Activated CD8-positive, alpha-beta T cell treated with anti-CD3 and anti-CD28 coated beads for 36 hours (primary cell): ENCODE measurements at places on chromosomes 4 and X.
A peak's percentile ranks its signal among the peaks of the same experiment; 100 is the strongest.

- DNase-seq, result no peak
Observed at GRCh38 chr4:105698607-105699006, 9.9 kb downstream of the INTS12 start.

GRCh38 chrX:103782640-103783039 is 6.0 kb downstream of the PLP1 start:
- DNase-seq, result no peak

- DNase-seq, result peak; percentile 26
Observed at GRCh38 chrX:71910643-71910985, at the start of gene NHSL2. NHSL2 (plus strand) TSS chrX:71910845.

DNA sequence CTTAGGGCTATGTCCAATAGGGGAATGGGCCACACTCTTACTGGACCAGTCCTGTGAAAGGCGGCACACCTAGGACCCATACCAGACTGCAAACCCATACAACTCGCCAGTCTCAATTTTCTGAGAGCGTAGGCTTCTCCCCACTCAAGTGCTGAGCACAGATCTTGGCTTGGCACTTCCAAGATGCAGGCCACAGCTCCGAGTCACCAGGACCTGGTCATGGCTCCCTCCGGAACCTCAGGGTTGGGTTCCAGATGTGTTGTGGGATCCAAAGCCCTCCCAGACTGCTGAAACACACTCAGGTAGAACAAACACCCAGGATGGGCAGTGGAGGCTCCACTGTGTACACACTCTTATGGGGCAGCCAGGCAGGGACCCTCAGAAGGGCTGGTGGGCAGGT is 103.3 kb downstream of the TMEM144 start:
- DNase-seq, result no peak

GRCh38 chr4:24103434-24104157 is 213.7 kb upstream of the PPARGC1A start:
- DNase-seq, result no peak

DNA sequence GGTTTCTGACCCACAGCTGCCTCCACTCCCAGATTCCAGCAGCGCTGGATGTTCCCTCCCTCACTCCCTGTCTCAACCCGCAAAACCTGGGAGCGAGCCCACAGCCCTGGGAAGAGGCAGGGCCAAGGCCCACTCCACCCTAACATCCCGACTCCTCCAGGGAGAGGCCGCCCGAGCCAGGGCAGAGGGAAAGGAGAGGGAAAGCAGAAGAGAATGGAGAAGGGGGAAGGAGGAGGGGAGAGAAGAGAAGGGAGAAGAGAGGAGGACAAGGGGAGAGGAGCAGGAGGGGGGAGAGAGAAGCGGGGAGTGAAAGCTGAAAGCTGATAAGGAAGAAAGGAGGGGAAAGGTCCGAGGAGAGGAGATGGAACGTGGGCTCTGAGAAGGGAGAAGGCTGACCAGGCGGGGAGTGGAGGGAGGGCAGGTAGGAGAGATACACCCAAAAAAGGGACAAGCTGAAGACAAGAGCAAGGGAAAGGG is 120.2 kb upstream of the PJA1 start:
- DNase-seq, result no peak

DNA sequence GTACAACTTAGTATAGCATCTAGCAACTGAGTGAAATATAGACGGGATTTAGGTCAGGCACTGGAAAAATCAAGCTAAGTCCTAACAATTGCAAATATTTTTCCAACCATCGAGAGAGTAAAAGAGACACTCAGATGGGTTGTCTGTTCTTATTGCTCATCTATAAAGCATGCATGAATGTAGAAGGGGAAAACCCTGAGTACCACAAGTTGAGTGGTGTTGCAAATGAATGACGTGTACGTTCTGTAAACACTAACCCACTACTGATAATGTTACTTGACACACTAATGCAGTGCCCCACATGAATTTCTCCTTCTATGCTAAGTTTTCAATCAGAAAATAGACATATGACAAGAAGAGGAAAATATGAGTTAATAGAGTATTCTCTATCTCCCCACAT is 211.2 kb downstream of the COX18 start:
- no peak for DNase-seq

GRCh38 chrX:13816176-13816575 is 717 bp downstream of the GPM6B start:
- DNase-seq, result no peak

- peak; percentile 15 for DNase-seq
Observed at GRCh38 chr4:129344058-129344457, 248.1 kb downstream of the C4orf33 start.

- DNase-seq, result no peak
Observed at GRCh38 chr4:1459722-1460511, 53.7 kb upstream of the NKX1-1 start.

DNA sequence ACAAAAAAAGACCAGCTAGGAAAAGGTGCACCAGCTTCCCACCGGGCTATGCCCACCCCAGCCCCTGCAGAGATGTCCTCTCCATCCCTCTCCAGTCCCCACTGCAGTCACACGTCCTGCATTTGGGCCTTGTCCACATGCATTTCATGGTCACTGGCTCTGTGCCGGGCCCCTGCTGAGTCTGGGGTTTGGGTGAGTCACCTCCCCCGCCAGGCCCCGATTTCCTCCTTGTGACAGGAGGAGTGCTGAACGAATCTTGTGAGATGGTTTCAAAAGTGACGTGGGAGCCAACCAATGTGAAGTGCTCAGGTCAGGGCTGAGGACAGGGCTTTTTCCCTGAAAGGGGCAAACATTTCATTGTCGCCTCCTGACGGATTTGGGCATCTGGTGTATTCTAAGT is 7.1 kb downstream of the CPZ start:
- no peak for DNase-seq

DNA sequence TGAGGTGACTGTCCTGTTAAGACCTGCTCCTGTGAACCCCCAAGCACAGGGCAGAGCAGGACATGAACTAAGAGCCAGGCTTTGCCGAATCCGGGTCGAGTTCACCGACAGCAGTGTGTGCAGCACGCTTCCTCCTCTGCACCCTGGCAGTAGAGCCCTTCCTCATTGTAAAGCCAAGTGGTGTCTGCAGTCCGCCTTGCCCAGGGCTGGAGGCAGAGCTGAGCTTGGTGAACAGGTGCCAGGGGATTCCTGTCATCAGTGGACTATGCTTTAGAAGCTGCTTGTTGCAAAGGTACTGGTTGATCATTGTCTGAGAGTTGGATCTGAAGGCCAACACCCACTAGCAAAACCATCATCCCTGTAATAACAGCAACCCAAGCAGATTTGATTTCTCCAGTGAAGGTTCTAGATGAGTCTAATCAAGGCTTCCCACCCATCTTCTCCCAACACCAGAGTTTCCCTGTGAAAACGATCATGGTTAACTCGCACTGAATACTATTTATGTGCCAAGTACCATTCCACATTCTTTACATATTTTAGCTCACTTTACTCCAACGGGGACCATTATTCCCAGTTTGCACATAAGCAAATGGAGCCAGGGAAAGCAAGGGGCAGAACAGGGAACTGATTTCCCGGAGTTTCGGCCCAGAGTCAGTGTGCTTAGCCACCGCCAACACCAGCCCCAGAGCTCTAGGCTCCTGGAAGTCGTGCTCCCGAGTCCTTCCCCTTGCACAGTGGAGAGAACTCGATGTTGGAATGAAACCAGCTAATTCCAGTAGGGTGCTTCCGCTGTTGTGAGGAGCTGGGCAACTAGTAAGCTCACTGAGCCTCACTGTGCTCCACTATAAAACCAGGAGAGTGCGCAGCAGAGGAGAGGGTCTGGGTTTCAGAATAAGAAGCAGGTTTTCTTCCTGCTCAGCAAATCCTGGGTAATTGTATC is 1.4 kb upstream of the SLC34A2 start:
- no peak for DNase-seq

DNA sequence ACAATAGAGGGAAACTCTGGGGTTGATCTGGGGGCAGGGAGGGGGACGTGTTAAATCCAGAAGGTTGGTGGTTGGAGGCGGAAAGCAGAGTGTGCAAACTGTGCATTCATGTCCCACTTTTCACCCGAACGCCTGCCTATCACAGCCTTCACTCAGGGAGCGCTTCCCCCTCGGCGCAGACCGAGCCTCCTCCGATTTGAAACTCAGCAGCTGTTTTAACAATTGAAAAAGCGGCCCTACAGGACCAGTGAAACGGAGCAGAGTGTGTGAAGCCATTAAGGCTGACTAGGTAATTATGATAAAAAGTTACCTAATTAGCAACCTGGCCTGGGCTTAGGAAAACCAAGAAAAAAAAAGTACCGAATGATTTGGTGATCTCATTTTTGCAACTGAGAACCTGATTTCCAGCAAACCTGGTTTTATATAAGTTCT is 685 bp upstream of the NDNF start:
- peak; percentile 33 for DNase-seq

- no peak for DNase-seq
Observed at GRCh38 chr4:73451404-73451803, 15.4 kb downstream of the AFP start.

DNA sequence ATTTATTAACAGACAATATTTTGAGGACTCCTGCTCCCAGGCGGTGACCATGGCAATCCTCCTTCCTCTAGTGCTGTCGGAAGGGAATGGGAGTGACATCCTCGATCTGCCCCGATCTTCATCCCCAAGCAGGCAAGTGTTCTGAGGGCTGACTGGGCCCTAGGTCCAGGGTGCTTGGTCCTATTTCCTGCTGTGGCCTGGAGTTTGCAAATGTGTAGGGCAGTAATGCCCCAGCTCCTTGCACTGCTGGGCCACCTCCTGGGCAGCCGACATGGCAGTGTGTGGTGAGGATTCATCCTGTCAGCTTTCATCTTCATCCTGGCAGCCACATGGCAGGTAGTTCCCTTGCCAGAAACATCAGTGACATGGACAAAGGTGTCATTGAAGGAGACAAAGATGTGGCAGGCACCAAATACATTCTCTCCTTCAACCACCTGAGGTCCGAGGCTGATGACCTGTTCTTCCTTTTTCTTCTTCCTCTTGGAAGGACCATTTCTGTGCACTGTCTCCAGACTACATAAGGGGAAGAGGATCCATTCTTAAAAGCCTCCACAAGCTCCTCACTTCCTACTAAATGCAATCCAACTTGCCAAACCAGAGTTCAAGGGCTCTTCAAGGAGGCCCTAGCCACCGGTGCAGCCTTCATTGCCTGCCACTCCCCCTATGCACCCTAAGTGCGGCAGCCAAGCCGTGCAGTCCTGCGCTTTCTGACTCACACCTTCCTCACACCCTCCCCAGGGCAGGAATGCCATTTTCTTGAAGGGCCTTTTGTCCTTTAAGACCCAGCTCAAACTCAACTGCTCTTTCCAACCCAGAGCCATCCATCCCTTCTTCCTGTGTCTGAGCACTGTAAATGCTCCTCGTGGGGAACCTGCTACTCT is 65.7 kb downstream of the TMEM154 start:
- no peak for DNase-seq

- DNase-seq, result no peak
Observed at GRCh38 chr4:143282211-143282707, 54.4 kb upstream of the GAB1 start.
